ENCODE measurements at places on chromosomes 11 and 22.

- no peak for DNase-seq
Observed at GRCh38 chr22:50524676-50525103, 708 bp downstream of the SCO2 start.

- no peak for DNase-seq
Observed at GRCh38 chr11:110173811-110174644, 80.8 kb downstream of the ZC3H12C start.

GRCh38 chr11:108847298-108847990 lies 182.6 kb downstream of the DDX10 start:
- DNase-seq, result no peak

GRCh38 chr11:119483341-119483880 lies 60.4 kb upstream of the THY1 start:
- DNase-seq, result no peak

GRCh38 chr11:22681281-22681812 lies 14.9 kb downstream of the GAS2 start:
- DNase-seq, result no peak

DNA sequence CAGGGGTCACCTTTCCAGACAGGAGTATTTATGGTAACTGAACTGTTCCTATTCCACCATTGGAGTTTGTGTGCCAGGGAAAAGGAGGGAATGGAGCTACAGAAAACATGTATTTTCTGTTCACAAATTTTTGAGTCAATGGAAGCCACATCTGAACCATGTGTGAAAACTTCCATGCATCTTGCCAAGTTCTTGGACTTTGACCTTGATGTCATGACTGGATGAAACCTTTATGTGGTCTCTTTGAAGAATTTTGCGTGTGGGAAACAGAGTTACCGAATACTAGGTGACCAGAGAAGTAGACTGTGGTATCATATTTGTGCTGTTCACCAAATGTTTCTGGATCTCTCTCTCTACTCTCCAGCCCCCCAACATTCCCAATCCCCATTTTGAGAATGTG lies 104.8 kb downstream of the CD44 start:
- DNase-seq, result no peak

- DNase-seq, result no peak
Observed at GRCh38 chr11:72686639-72687220, 12.5 kb upstream of the PDE2A start.

- no peak for DNase-seq
Observed at GRCh38 chr11:69892986-69893555, 73.9 kb upstream of the FGF3 start.

GRCh38 chr11:27618281-27618915 lies 81.9 kb downstream of the BDNF start:
- no peak for DNase-seq

DNA sequence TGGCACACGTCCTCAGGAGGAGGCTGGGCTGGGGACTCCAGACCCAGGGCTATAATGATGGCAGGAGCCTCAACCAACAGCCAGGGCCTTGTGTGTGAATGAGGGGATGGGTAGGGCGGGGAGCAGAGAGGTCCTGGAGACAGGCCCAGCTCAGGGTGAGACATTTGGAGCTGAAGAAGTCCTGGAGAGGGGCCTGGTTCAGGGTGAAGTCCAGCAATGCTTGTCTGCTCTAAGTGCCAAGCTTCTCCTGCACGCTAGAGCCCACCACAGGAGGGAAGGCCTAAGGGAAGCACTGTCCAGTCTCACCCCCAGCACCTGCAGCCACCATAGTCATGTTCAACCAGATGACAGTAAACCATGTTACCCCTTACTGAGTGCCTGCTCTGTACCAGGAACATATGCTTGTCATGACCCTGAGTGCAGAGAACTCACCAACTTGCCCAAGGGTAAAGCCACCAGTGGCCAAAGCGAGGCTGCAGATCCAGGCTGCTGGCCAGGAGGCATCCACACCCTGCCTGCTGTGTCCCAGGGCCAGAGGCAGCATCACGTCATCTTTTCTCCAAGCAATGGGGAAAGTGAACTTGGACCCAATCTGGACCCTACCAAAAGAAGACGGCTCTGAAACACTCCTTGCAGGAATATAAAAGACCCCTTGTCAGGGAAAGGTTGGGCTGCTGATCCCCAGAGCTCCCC lies 24.0 kb downstream of the LMO1 start:
- DNase-seq, result no peak

DNA sequence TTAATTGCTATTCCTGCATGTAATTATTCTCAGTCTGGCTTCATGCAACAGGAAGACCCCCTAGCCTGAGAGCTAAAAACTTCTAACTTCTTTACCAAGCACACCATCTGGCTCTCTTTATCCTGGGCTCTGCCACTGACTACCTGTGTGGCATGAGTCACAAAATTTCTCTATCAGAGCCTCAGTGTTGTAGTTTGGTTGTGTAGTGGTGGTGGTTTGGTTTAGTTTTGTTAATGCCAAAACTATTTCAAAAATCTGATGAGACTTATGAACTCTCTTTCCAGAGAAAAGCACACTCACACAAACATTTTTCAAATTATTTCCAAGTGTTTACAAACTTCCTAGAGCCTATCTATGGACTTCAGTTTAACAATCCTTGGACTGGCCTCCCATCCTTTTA lies 7.5 kb upstream of the IL17RA start:
- no peak for DNase-seq

DNA sequence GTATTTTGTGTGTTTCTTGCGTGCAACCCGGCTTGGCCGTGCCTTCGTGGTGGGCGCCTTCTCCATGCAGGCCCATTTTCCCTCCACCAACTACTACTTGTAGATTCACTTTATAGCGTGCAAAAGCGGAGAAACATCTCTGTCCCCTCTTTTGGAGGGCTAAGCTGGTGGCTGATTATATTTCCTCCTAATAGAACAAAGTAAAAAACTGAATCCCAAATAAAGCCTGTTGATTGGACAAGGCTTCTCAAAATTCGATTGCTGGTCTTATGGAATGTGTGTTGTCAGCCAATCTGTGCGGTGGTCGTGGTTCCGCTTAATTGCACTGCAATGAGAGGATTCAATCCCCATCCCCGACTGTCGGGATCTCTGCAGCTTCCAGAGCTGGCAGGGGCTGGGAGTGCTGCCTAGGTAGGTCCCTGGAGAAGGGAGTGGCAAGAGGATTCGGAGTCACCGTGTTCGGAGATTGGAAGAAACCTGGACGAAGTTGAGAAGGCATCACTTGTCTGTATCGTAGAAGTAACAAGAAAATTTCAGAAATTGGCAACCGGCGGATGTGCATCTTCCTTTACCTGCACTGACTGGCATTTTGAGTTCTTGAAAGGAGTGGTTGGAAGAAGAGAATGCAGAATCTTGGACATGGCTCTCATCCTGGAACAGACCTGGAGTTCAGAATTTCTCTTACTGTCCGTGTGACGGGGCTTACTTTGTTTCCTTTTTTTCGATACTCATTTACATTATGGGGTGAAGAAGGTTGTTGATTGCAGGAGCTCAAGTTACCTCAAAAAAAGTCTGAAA lies 1.1 kb downstream of the HMGXB4 start:
- DNase-seq, result no peak

DNA sequence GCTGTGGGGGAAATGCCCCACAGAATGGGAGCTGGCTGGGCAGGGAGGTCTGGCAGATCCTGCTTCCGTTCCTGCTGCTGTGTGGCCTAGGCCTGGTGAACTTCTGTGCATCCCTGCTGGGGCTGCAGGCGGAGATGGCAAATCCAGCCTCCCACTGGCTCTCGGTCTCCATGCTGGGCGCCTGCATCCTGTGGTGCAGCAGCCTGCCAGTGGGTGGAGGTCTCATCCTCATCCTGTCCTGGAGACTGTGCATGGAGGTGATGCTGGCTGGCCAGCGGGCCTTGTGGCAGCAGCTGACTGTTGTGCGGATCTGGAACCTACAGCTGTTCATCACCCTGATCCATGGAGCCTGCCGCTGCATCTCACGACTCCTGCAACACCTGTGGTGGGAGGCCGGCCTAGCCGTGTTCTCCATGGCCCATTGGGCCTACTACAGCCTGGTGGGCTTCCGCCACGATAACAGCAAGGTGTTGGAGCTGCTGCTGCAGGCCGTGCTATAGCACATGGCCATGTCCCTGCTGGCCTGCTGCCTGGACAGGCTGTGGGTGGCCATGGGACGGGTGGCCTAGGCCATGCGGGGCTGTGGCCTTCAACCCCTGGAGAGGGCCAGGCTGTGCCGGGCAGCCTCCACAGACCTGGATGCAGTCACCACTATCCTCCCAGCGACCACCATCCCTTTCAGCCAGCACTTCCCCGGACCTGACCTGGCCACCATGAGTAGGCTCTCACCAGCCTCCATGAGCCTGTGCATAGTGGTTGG lies 8.8 kb upstream of the RPL3 start:
- no peak for DNase-seq

- no peak for DNase-seq
Observed at GRCh38 chr11:1953489-1954266, 6.5 kb downstream of the MRPL23 start.

DNA sequence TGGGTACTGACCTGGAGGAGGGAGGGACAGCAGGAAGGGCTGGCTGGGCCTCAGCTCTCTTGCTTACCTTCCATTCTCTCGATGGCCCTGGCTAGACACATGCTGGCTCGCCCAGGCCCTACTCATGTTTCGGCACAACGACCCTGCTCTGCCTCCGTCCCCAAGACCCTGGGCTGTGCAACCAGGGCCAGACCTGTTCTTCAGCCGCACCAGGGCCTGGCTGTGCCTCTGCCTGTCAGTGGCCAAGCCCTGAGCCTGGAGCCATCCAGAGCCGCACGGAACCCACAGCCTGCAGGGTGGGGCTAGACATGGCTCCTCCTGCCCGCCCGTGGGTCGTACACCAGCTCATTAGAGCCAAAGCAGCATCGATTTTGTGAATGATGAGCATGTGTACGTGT lies 47.5 kb downstream of the RTN4R start:
- DNase-seq, result no peak

- no peak for DNase-seq
Observed at GRCh38 chr11:118895093-118896039, 11.7 kb downstream of the CXCR5 start.

- DNase-seq, result peak; percentile 76
Observed at GRCh38 chr11:65588199-65589054, 7.2 kb downstream of the KCNK7 start.
